ENCODE measurements at places on chromosomes 1 and 21.

- no peak for DNase-seq
Observed at GRCh38 chr1:5907386-5907785, 84.8 kb downstream of the NPHP4 start.

GRCh38 chr1:170204121-170204520, 58.4 kb downstream of the NTMT2 start:
- peak; percentile 56 for DNase-seq

DNA sequence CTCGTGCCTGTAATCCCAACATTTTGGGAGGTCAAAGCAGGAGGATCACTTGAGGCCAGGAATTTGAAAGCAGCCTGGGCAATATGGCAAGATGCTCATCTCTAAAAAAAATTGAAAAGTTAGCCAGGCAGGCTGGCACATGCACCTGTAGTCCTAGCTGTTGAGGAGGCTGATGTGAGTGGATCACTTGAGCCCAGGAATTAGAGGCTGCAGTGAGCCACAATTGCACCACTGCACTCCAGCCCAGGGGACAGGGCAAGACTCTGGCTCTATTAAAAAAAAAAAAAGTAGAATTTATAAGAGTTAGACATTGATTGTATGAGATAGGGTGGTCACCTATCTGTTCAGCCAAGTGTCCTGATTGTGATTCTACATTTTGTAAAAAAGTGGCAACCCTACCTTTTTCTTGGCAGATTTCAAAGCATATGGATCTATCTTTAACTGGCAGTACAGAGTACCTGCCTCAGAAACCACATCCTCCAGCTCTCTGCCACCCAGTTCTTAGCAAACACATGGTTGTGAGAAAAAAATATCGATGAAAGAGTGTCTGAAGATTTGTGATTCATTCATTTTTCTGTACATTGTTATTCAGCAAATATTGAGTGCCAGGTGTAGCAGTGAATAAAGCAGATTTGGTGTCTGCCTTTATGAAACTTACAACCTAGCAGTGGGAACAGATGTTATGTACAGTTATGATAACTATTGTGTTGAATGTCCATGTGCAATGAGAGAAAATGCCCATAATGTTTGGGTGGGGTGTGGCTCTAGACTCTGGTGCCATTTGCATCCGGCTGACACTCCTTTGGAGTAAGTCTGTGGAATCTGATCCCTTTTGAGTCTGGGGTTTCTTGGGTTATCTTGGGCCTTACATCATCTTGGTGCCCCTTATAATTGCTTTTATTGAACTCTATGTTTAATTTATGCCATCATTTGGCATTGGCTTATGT, 82.5 kb downstream of the ST3GAL3 start:
- no peak for DNase-seq

- DNase-seq: no peak
Observed at GRCh38 chr1:50983219-50983802, 13.3 kb downstream of the CDKN2C start.

DNA sequence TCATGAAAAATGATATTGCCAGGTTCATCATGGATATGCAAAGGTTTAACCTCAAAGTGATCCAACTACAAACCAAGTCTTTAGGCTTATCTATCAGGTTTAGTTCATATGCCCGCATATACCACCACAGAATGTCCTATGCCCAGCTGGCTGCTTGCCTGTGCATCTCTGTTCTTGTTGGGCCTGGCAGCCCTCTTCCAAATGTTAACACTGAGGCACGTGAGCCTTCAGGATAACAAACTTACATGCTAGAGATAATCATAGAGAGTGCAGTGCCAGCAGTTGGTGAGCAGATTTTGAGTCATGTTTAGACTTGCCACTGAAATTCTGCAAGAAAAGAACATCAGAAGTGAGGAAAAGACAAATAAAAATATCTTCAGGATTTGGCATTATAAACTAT, 607.9 kb upstream of the TMPRSS15 start:
- no peak for DNase-seq
